ENCODE measurements at places on chromosomes 1 and 21.

DNA sequence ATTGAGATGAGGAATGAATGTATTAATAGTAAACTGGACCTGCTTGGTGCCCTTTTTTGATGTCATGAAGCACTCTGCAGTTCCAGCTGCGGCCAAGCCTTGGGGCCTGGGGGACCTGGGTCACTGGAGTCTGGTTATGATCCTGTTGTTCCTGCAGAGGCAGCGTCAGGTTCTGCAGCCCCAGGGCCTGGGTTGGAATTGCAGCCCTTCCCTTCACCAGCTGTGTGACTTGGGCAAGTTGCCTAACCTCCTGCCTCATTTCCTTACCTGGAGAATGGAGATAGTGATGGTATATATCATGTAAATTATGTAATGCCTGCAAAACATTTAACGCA is 9.1 kb upstream of the ATP5PO start:
- peak; percentile 52 for ATAC-seq

DNA sequence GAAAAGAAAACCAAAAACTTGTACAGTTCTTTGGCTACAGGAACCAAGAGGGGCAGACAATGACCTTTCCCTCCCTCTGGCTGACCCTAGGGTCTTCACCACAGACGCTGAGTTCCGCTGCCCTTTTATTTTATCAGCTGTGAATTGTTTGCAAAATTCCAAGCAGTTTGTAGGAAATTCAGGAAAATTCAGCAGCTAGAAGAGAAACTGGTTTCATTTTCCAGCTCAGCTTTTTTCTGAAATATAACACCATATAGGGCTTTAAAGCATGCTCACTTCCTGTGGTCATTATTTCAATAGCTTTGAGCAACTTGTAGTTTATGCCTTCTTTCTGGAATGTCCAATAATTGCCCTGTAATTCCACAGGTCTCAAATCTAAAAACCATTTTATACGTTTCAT is 5.5 kb upstream of the PIK3R3 start:
- ATAC-seq = no peak

DNA sequence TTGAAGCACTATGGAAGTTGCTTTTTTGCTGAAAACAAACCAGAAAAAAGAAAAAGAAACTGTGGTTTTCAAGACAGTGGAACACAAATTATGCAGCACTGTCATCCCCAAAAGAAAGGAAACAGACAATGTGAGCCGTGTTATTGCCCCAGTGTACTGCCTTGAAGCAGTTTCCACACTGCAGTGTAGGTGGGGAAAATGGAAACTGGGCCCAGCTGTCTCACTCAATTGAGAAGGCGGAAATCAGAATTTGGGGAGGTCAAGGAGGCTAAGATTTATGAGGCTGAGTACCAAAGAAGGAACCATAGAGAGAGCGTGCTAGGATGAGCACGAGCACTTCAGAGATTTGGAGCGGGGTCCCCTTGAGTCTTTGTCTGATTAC is 55.5 kb downstream of the MPZL1 start:
- no peak for ATAC-seq

- ATAC-seq = no peak
Measured at GRCh38 chr1:16122916-16123315, 33.0 kb downstream of the EPHA2 start.

DNA sequence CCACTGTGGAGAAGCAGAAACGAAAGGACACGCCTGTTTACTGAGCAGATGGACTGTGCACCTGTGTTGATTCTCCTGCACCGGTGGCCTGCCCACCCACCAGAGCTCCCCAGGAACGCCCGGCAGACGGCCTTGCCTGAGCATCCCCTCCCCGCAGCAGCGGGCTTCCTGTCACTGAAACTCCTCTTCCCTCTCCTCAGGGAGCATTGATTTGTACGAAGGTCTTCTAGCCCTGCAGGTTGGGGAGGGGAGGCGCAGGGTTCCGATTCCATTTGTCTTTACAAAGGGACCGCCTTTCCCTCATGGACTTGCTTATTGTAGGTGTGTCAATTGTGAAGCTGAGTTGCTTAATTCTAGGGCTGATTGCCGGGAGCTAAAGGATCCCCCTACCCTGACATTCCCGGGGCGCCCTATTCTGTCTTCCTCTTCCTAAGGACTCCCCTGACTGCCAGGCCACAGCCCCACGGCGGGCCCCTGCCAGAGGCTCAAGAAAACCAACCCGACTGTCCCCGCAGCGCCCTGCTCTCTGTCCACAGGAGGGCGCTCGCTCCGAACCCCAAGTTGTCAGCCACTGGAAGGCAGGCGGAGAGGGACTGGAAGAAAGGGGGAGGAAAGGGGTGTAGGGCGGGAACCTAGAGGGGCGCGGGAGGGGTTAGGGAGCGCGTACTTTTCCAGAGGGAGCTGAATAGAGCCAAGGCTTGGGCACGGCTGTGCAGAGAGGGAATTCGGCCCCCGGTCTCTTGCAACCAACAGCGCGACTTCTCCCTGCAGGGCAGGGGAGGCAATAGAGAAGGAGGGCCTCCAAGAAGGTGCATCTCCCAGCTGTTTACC is 2.8 kb downstream of the S100A6 start:
- peak; percentile 9 for ATAC-seq

GRCh38 chr1:20423169-20423795 is 62.7 kb downstream of the CAMK2N1 start:
- no peak for ATAC-seq

DNA sequence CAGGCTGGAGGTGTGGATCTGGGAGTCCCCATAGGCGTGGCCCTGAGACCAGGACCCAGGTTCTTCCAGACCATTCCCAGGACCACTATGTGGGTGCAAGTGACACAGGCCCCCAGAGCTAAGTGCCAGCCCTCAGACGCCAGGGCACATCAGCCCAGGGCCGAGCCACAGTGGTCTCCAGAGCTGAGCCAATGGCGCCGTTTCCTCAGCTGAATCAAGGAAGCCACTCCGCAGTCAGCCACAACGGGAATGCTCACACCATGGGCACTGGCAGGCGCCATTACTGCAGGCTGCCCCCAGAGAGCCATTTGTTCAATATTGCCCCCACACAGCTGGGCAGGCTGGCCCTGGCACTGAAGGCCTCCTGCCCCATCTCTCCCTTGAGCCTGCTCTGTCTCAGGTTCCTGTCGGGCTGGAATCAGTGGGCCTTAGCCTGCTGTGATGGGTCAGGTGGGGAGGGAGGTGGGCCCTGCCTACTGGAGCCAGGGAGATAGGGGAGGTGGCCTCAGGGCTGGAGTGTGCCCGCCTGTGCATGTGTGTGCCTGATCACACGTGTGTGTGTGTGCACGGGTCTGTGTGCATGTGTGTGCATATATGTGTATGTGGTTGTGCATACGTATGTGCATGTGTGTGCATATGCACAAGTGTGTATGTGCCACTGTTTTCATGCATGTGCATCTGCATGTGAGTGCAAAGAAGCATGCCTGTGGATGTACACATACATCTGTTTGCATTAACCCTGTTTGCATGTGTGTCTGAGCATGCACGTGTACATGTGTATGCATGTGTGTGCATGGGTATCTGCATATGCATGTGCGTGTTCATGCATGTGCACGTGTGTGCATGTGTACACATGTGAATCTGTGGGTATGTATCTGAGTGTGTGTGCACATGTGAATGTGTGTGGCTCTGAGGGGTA is 6.1 kb downstream of the GJC2 start:
- no peak for ATAC-seq

DNA sequence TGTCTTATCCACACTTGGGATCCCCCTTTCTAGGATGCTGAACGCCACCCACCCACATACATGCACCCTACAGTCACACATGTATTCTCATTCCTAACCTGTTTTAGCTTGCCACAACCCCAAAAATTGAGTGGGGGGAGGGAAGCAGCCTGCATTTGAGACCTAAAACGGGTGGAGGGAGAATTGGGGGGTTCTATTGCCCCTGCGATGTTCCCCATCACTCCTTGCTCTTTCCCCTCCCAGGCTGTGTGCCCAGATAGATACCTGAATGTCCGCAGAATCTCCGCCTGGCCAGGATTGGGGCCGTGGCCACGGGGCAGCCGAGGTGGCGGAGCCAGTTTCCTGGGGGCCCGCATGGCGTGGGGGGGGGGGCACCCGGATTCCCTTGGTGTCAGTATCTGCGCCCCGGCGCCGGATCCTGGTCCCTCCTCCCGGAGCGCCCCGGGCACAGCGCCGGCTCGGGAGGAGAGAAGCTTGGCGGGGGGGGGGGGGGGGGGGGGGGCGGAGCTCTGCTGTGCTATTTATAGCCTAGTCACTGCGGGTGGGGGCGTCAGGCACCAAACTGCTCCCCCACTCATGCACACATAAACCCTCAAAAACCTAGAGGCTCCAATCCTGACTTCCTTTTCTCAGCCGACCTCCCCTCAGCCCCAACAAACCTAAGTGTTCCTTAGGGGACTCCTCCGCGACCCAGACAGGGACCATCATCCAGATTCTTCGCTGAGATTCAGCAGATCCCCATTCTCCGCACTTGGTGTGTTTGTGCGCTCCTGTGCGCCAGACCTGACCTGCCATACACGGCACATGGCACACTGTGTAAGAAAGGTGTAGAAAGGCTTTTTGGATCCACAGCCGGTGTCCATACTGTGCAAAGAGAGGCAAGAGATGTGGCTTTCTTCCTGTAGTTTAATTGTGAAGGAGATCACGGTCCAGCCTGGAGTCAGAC is 1.9 kb downstream of the ANKRD34A start:
- no peak for ATAC-seq

DNA sequence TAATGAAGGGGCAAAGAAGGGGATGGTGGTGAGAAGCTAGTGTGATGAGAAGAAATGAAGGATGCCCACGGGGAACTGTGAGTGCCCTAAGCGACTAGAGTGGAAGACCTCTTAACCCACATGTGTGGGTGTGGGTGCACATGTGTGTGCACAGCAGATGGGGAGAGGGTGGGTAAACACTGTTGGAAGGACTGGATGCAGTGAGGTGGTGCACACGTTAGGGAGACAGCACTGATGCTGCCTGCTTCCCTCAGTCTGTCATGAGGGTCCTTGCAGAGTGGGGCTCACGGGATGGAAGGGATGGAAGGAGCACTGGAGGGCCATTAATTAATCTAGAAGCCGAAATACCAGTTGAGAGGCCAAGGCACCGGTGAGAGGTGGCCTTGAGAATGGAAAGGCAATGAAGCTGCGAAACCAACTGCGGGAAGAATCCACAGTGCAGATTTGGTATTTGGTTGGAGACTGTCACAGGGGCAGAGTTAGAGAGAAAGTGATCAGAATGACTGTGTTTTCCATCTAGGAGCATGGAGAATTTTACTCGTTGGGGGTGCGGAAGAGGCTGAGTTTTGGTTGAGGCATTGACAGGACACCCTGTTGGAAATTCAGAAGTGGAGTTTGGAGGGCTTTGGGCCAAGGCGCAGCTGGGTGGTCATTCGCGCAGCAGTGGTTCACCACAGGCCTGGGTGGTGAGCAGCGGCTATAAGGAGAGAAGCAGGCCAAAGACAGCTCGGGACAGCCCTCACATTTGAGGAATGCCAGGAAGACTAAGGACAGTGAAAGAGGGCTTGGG is 15.8 kb downstream of the RCSD1 start:
- no peak for ATAC-seq

DNA sequence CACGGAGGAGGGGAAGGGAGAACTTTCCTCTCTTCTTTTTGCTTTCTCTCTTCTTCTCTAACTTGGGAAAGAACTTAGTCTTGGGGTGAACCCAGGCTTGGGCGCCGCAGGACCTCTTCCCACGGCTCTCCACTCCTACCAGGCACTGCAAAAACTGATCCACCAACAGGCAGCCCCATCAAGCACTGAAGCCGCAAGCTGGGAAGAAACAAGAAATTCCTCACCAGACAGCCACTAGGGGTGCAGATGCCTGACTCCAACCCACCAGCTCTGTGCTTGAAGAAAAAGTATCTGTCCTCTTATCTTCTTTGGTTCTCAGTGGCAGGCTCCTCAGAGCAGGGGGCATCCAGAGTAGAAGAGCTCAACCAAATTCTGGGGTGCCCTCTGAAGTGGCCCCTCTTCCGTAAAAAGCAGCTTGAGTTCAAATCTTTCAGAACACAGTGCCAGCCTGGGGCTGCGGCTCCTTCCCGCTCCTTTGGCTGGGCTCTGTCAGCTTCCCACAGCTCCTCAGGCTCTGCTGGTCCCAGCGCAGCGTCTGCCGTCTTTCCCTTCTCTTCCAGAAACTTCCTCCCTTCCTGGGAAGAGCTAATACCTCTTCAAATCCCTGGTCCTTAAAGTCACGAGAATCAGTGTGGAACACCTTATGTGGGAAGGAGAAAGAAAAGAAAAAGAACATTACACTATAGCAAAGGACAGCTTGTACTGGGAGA is 2.4 kb downstream of the SLC41A1 start:
- no peak for ATAC-seq

DNA sequence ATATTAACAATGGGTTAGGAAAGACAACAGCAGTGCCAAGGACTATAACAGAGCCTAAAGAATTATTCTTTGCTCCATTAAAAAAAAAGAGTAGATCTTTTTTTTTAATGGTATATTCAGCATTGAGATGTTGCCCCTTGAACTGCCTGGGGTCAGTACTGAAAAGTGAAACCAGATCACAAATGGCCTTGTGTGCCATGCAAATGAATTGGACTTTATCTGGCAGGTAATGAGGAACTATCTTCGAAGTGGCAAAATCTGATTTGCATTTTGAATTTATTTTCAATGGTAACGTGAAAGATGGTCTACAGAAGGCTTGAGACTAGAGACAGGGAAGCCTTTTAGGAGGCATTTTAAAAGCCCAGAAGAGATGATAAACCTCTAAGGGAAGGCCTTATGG is 21.4 kb upstream of the PKN2 start:
- no peak for ATAC-seq

DNA sequence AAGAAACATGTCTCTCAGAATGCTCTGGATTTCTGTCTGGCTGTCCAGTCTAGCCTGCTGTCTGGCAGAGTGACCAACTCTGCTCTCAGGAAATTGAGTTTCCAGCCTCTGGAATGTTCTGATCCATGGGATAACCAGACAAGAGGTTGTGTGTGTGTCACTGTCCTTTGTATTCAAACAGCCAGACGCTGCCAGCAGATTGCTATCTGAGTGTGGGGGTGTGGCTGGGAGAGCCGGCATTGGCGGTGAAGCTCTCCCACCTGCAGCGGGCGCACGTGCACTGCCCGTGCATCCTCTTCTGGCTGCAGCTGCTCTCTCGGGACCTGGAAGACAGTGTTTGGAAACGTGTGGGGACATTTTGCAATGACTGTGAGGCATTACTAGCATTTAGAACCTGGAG is 26.1 kb downstream of the PKP1 start:
- ATAC-seq = peak; percentile 81
